ENCODE measurements at places on chromosomes 1 and 21.

GRCh38 chr1:116504308-116505156 lies 66.3 kb downstream of the CD58 start:
- peak; percentile 69 for DNase-seq

DNA sequence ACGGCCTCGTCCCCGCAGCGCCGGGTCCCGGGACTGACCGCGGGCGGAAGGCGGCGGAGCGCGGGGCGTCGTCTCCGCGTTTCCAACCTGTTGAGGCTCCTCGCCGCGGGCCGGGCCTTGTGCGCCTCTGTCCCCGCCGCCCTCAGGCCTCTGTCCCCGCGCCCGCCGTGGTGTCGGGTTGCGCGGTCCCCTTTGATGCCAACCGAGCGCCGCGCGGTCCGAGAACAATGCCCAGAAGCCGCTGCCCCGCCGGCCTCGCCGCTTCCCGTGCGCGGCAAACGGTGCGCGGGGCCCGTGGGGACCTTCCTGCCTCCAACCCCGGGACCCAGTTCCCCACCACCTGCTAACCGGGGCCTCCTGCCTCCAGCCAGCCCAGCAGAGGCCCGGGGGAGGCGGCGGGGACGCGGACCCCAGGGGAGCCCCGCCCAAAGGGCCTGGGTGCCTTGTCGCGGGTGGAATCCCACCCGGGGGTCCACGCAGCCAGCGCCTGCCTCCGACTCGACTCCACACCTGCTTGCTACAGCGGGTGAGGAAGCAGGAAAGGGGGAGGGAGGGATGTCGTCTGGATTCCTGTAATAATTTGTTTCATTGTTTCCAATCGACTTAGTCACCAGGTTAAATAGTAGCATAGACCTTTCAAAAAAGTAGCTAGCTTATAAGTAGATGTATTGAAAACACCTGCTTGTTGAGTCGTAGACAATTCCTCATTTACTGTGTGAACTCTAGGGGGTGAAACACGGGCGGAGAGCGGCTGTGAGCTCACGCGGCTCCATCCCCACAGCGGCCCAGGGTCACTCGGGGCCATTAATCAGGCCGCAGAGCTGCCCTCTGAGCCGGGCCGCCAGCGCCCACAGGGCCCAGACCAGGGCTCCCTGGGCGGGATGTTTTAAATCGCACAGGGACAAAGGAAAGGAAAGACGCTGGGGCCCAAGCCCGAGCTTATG lies 1.1 kb downstream of the COL18A1 start:
- peak; percentile 50 for DNase-seq

GRCh38 chr1:53104289-53104913 lies 38.0 kb downstream of the SLC1A7 start:
- no peak for DNase-seq

DNA sequence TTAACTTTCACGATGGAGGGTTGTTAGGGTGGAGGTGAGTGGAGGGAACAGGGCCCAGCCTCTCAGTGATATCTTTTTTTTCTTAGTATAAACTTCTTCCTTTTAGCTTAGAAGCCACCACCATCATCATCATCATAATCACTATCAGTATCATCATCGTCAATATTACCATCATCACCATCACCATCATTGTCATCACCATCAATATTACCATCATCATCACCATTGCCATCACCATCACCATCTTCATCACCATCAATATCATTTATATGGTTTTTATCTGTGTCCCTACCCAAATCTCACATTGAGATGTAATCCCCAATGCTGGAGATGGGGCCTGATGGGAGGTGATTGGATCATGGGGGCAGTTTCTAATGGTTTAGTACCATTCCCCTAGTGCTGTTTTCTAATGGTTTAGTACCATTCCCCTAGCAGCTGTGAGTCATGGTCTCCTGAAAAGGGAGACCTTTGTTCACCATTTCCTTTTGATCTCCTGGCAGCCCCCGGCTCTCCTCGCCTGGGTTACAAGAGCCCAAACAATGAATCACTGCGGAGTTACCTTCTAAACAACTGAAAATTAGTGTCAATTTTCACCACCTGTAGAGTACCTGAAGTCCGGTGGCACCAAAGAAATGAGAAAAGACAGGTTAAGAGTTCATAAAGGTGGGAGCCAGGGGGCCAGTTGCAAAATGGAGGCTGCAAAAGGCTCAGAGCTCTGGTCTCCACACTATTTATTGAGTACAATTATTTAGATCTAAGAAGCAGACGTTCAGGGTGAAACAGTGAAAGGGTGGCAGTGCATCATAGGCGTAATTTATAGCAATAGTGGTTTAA lies 3.1 kb upstream of the PLA2G2E start:
- no peak for DNase-seq

GRCh38 chr1:36942148-36942547 lies 92.2 kb downstream of the GRIK3 start:
- no peak for DNase-seq

DNA sequence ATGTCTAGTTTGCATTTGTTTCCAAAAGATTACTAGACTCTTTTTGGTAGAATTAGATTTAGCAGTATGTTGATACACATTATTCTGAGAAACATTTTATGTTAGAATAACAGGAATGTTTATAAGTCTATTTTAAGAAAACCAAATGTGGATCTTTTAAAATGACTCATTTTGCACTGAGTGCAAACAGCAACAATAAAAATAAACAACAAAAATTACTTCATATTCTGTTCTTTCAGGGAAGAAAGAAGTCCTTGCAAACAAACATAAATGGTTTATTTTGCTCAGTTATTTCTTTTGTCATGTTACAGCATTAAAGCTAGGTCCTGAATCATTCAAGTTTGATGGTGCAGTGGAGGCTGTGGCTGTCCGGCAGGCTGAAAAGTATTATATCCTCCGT lies 106.8 kb upstream of the TENT5C start:
- no peak for DNase-seq

DNA sequence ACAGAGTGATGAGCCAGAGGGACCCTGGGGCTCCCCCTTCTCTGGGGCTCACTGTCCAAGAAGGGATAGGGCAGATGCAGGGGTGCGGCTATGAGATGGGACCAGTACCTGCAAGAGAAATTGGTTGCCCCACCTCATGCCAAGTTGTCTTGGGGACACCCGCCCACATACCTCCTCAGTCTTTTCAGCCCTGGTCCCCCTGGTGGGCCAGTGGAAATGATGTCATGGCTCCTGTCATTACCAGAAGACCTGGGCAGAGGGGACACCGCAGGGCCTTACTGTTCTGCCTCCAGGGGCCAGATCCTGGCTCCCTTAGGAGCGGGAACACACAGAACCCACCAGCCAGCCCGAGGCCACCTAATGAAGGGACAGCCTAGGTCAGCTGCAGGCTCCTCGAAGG lies 63.2 kb downstream of the CDK18 start:
- no peak for DNase-seq

DNA sequence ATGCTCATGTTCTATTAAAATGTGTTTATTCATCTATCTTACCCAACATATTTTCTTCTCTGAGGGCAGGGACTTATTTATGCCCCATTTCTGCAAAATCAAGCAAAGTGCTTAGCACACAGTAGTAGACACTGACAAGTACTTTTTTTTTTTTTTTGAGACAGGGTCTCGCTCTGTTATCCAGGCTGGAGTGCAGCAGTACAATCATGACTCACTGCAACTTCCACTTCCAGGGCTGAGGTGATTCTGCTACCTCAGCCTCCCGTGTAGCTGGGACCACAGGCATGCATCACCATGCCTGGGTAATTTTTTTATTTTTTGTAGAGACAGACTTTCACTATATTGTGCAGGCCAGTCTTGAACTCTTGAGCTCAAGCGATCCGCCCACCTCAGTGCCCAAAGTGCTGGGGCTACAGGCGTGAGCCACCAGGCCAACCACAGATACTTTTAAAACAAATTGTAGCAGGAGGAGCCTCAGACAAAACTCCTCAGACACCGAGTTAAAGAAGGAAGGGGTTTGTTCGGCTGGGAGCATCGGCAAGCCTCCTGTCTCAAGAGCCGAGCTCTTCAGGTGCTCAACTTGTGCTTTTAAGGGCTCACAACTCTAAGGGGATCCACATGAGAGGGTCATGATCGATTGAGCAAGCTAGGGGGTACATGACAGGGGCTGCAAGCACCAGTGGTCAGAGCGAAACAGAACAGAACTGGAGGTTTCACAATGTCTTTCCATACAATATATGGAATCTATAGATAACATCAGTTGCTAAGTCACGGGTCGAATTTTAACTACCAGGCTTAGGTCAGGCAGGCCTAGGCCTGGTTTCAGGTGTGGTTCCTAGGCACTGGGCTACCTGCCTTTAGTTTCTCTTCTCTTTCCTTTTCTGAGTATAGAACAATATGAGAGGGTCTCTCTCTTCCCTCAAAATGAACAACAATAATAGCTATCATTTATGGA lies 5.7 kb upstream of the TMEM167B start:
- peak; percentile 61 for DNase-seq
